Stimulated activated CD4-positive, alpha-beta T cell treated with anti-CD3 and anti-CD28 coated beads, Interleukin-15, amount 100 ng/mL, for 48 hours (primary cell): ENCODE measurements at places on chromosomes 12 and 14.

- no peak for DNase-seq
Observed at GRCh38 chr14:87944987-87945604, 47.9 kb downstream of the GALC start.

- DNase-seq = no peak
Observed at GRCh38 chr12:111841236-111841749, 735 bp upstream of the MAPKAPK5 start.

- DNase-seq = no peak
Observed at GRCh38 chr14:101494826-101495225, 66.5 kb upstream of the DIO3 start.

DNA sequence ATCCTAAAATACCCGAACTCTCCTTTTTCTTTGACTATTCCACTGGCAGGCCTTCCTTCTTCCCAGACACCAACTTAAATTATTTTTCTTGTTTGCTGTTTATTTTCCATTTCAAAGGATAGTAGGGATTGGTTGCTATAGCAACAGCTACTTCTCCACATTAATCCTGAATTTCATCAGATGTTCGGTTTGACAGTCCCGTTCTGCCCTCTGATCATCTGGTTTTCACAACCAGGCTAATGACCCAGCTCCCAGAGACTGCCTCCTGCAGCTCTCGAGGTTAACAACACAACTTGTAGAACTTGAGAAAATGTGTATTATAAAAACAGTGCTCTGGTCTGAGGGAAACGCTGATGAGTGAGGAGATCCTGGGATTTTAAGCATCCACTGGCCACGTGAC, 45.5 kb downstream of the NUAK1 start:
- no peak for DNase-seq

DNA sequence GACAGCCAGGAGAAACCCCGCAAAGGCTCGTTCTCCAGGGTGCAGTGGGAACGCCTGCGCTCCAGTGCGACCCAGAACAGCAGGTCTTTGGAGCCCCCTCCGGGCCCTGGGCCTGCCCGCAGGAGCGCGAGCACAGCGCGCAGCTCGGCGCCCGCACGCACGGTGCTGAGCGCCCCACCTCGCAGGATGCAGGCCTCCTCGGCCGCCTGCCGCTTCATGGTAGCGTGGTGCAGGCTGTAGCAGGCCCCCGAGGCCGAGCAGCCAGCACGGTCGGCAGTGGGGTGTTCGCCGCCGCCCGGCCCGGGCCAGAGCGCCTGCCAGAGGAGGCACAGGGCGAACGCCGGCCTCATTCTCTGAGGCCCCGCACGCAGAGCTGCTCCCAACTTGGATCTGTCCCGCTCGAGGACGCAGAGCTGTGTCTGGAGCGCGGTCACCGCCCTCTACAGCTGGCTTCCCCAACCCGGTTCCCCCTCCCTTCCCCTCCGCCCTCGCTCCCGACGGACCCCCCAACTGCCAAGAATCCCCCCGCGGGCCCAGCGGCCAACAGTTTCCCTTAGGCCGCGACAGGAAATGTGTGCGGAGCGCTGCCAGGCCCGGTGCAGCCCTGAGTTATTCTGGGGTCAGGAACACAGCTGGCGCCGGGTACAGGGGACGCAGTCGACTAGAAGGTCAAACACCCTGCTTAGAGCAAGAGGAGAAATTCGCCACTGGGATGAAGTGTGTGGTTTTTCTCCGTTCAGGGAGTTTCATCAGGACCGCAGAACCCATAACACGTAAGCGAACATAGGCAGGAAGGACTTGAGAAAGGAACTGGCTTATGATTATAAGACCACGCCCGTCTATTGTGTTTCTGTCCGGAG, at the start of gene CLEC14A:
Gene CLEC14A, minus strand, starts transcription at position 421 of the 860 bp plus-strand sequence. Its CDS starts 71 bp downstream, at position 350.
- no peak for DNase-seq

DNA sequence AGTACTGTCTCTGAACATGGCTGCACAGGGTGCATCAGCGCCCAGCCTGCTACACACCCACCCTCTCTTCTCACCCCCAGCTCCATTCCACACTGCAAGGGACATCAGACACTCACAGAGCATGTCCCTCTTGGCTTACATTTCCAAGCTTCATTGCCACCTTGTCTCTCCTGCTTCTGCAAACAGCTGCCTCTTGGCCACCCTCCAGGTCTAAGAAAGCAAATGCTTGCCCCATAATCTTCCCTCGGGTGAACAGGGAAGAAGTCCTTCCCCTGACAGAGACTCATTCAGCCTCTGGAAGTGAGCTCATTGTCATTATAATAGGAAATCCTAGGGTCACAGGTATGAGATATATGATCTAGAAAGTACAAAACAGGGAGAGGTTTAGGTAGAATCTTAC, 505.2 kb downstream of the RMST start:
- no peak for DNase-seq

DNA sequence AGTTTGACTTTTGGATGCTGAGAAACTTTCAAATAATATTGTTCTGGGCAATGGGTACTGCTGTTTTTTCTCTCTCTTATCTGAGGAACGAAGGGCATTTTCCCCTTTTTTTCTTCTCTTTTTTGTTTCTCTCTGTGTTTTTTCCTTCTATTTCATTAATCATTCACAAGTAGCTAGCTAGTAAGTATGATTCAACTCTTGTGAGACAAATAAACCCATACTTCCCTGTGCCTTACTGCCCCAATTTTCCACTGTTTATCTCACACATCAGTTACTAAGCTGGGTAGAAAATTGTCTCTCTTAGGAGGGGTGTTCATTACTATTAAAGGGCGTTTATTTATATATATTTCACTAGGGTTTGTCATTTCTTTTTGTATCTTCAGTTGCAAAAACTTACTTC, 437.6 kb downstream of the RERGL start:
- no peak for DNase-seq

- no peak for DNase-seq
Observed at GRCh38 chr14:51661504-51661903, 9.8 kb downstream of the FRMD6 start.

GRCh38 chr12:45336331-45336730, 120.4 kb downstream of the ANO6 start:
- DNase-seq = no peak

DNA sequence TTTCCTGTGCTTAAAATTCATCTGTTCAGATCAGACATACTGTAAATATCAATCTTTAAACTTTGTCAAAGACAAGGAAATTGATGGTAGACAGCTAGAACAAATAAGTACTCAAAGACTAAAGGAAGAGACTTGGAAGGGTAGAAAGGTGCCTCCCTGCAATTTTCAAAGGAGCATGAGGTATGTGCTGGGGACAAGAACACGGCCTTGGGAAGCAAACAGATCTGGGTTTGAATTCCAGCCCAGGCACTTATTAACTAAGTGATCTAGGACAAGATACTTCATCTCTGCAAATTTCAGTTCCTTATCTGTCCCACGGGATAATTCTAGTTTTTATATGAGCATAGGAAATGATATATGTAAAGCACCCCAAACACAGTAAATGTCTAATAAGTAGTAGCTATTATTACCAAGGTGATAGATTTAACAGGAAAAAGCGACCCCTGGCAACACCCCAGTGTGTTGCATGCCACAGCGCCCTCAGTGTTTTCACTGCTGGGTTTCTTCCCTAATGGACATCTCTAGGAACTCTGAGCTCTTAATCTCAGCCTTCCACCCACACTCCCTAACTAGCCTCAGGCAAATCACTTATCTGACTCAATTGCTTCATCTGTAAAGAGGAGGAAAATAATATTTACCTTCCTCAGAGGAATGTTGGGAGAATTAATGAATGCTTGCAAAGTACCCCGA, 44.7 kb upstream of the BMP4 start:
- DNase-seq = no peak

DNA sequence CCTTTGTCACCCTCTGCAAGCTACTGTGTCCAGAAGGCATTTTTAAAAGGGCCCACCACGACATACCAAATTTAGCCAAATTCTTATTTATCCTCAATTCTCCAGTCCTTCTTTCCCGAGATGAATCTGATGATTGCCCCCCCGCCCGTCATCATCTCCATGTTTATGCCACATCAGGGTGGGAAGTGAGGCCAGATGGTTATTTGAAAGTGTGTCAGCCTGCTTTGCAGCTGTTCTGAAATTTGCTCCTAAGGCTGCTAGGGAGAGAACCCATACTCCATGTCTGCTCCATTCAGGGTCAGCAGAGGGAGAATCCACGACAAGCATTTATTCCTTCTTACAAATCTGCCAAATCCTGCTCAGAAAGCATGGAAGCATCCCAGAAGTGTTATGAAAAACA, 337.8 kb downstream of the ADAMTS20 start:
- DNase-seq = no peak

DNA sequence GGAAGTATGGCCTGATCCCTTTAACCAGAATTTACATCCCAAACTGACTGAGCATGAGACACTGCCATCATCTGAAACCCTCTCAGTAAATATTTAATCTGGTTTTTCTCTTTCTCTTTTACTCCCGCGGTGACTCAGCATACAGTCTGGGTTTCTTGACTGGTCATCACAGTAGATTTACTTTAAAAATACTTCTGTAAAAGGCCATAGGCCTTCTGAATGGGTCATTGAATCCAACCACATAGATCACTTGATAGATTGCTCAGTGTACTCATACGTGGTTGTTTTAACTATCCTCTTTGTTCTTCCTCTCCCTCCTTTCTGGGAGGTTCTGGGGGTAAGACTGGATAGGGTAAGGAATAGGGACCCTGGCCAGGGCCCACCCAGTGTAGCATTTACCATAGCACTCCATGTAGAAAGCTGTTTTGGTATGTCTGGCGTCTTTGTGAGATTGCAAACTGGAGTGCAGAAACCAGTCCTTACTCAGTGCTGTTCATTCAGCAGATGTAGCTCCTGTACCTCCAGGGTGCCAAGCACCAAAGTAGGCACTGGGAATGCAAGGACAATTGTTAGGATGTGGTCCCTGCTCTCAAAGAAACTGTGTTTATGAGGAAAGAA, 165.7 kb downstream of the SRGAP1 start:
- DNase-seq = no peak

- no peak for DNase-seq
Observed at GRCh38 chr14:73058922-73059673, 764 bp downstream of the RBM25 start.

GRCh38 chr12:128969480-128970055, 116.3 kb downstream of the GLT1D1 start:
- peak; percentile 24 for DNase-seq

- DNase-seq = no peak
Observed at GRCh38 chr12:110906083-110906482, 14.3 kb downstream of the MYL2 start.

DNA sequence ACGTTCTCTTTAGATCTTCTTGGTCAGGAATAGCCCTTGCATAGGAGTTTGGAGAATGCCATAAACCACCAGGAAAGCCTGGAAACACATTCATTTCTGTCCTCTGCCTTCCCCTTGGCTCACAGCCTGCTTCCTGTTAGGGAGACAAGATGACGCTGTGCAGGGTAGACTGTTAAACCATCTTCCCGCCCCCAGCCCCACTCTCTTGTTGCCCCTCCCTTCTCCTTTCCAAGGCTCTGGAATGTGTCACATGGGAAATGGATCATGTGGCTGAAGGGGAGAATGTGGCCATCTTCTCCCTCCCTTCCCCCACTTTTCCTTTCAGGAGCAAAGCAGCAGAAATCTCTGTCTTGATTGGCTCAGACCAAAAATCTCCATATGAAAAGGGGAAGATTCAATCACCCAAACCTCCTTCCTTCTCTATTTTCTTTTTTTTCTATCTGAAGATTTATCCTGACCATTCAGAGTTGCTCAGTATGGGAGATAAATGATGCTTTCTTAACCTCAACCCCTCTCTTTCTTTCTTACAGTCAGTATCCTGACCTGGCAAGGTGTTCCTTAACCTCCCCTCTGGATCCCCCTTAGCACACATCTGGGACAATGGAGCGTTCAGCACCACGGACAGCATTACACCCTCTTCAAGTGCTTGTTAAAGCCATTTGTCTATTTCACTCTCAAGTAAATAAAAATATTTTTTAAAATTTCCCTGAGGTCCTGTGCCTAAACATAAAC, 11.4 kb downstream of the GPR19 start:
- no peak for DNase-seq

DNA sequence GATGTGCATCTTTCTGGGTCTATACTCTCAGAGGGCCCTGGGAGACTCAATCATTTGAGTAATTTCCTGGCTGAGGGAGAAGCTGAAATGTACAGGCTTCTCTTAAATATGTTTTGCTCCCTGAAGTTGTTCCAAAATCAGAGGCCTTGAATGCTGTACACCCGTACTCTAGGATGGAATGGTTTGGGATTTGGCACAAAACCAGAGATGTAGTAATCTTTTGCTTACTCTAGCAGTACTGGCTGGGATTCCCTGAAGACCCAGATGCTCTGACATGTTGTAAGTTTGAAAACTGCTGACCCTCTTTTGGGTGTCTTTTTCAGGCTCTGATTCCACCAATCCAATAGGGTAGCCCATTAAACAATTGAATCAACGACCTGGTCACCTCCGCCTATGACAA, 10.4 kb downstream of the ACACB start:
- no peak for DNase-seq

GRCh38 chr12:131058700-131059099, 105.0 kb downstream of the ADGRD1 start:
- no peak for DNase-seq

DNA sequence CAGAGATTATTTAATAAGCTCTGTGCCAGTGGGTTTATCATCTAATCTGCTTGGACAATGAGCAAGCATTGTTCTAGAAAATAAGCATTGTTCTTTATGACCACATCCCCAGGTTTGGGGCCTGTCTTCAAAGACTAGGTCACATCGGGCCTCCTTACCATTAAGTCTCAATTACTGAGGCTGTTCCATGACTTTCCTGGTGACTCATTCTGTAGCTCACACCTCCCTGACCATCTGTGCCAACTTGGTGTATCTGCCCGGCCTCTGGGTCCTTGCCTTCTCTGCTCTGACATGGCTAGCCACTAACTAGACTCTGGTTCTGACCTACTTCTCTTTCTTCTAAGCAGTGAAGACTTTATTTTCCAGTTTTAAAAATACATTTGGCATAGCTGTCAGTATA, 44.4 kb upstream of the PLEKHA5 start:
- DNase-seq = no peak

GRCh38 chr12:121823101-121823726, 19.4 kb downstream of the SETD1B start:
- no peak for DNase-seq

GRCh38 chr14:47596232-47596631, 79.2 kb downstream of the MDGA2 start:
- DNase-seq = no peak

GRCh38 chr12:18552829-18553228, 185.0 kb downstream of the PLCZ1 start:
- DNase-seq = no peak

DNA sequence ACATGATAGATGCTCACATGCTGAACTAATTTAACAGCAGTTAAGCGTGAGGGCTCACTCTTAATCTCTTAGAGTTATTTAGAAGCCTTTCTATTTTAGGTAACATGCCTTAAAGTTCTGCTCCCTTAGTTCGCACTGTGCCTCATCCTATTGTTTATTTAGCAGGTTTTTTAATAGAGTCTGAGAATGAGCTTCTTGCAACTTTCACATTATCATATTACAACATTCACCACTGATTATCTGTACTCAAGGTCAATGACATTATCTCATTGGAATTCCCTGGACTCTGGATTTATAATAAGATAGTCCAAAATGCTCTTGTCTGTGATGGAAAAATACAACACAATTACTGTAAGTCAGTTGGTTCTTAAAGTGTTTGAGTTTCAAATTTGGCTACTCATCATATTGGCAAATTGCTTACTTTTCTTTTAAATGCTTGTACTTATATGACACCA, 183.6 kb upstream of the SLC38A2 start:
- DNase-seq = no peak

- DNase-seq = peak; percentile 38
Observed at GRCh38 chr12:8644345-8645248, 18.0 kb downstream of the MFAP5 start.

GRCh38 chr14:89473989-89474388, 57.0 kb upstream of the FOXN3 start:
- DNase-seq = no peak

GRCh38 chr14:98162856-98163805, 1108.9 kb downstream of the BCL11B start:
- no peak for DNase-seq
